Activated CD4-positive, alpha-beta T cell treated with anti-CD3 and anti-CD28 coated beads, Interleukin-2, amount 10 ng/mL, durations not matched to agents 7 days and 5 days (primary cell): ENCODE measurements at places on chromosomes 16 and 17.

GRCh38 chr17:4504188-4504587 lies 5.5 kb downstream of the SPNS2 start:
- peaks cover 50% of the 10 kb centered on the region for H3K4me1 ChIP-seq
- no peak overlapping the region for H3K4me3 ChIP-seq
- H3K36me3 ChIP-seq = no peaks in the 10 kb centered on the region
- H3K27ac ChIP-seq = peak overlapping the region; percentile 28
- peaks cover 31% of the 10 kb centered on the region for H3K27me3 ChIP-seq

DNA sequence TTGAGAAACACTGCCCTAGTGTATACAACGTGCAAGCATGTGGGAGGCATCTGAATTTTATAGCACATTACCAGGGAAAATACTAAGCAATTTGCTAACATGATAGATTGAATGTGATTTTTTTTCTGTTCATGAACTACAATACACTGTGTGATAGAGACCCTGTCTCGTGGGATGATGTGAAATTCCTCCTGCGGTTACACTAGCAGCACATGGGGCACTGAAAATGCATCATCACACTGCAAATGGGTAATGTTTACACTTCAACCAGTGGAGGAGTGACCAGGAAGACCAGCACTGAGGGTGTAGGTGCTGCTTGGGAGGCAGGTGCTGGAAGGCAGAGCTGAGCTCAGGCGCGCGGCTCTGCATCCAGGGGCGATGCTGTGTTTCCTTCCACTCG lies 28.8 kb downstream of the ORC6 start:
- no peaks in the 10 kb centered on the region for H3K36me3 ChIP-seq
- H3K27ac ChIP-seq = no peak overlapping the region
- DNase-seq = no peak
- H3K4me3 ChIP-seq = no peak overlapping the region

DNA sequence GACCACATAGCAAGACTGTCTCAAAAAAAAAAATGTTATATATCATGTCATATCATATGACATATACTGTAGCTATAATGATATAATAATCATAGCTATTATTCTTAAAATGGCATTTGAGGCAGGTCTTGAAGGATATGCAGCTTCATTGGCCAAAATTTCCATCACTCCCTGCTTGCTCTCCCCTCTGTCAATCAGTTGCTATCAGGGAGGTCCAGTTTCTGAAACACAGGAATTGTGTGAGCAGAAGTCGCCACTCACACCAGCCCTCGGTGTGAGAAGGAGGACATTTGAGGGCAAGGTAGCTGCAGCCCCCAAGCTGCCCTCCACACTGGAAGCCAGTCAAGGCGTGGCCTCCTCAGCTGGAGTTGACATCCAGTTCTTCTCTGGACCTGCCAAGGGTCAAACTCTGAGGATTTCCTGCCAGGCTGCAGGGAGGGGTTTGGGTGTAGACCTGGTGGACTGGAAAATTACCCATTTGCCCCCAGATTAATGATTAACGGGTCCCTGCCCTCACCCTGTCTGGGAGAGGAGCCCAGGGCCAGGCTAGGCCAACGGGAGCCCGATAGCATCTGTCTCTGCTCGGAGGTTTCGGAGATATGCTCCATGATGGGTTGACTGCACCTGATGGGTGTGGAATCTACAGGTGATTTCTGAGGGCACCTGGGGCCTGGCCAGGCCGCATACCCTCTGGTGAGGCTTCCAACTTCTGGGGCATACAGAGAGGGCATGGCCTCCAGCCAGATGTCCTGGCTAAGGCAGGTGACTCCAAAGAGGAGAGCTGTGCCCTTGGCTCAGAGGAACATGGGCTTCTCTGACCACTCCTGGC lies 18.8 kb downstream of the WNT9B start:
- H3K27me3 ChIP-seq = peaks cover 4% of the 10 kb centered on the region
- H3K27ac ChIP-seq = no peak overlapping the region
- H3K4me1 ChIP-seq = peaks cover 2% of the 10 kb centered on the region
- no peaks in the 10 kb centered on the region for H3K36me3 ChIP-seq
- H3K4me3 ChIP-seq = no peak overlapping the region
- no peak for DNase-seq

GRCh38 chr16:66569827-66570405 lies 3.7 kb downstream of the CMTM1 start:
- H3K4me1 ChIP-seq = peaks cover 5% of the 10 kb centered on the region
- H3K36me3 ChIP-seq = peaks cover 34% of the 10 kb centered on the region
- no peak overlapping the region for H3K4me3 ChIP-seq
- no peak overlapping the region for H3K27ac ChIP-seq
- no peaks in the 10 kb centered on the region for H3K27me3 ChIP-seq
- no peak for DNase-seq

- H3K36me3 ChIP-seq = peaks cover 11% of the 10 kb centered on the region
- no peaks in the 10 kb centered on the region for H3K4me1 ChIP-seq
- no peak overlapping the region for H3K27ac ChIP-seq
- no peak for DNase-seq
- no peak overlapping the region for H3K4me3 ChIP-seq
- no peaks in the 10 kb centered on the region for H3K27me3 ChIP-seq
Measured at GRCh38 chr17:2450016-2450650, 49.3 kb upstream of the MNT start.

DNA sequence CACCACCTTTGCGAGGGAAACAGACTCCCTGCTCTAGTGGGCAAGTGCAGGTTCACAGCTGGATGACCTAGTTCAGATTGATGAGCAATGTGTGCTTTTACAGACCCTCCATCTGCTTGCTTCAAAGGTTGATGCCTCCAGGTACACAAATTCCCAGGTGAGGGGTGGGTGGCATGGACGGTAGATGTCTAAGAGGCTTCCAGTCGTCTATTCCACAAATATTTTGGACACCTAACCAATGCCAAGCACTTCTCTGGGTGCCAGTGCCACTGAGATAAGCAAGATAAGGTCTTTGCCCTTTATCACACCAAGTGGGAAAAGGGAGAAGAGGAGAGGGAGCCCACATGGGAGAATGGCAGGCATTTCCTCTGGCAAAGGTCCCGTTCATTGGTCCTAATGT lies 316.6 kb upstream of the CDH5 start:
- DNase-seq = no peak
- H3K4me1 ChIP-seq = no peaks in the 10 kb centered on the region
- H3K4me3 ChIP-seq = no peak overlapping the region
- H3K27ac ChIP-seq = no peak overlapping the region
- H3K36me3 ChIP-seq = no peaks in the 10 kb centered on the region

- no peak overlapping the region for H3K27ac ChIP-seq
- no peak for DNase-seq
- peaks cover 58% of the 10 kb centered on the region for H3K27me3 ChIP-seq
Measured at GRCh38 chr16:85169333-85170065, 57.2 kb upstream of the CIBAR2 start.

- no peaks in the 10 kb centered on the region for H3K36me3 ChIP-seq
- DNase-seq = no peak
- no peaks in the 10 kb centered on the region for H3K4me1 ChIP-seq
- peaks cover 20% of the 10 kb centered on the region for H3K27me3 ChIP-seq
Measured at GRCh38 chr16:71526111-71526631, at the start of gene CHST4. CHST4 (plus strand) TSS chr16:71526426; CDS start chr16:71536678, 10,252 bp downstream.

GRCh38 chr16:4101421-4102219 lies 14.6 kb downstream of the ADCY9 start:
- H3K27me3 ChIP-seq = no peaks in the 10 kb centered on the region
- H3K4me3 ChIP-seq = no peak overlapping the region
- peak overlapping the region; percentile 9 for H3K27ac ChIP-seq
- H3K4me1 ChIP-seq = peaks cover 3% of the 10 kb centered on the region
- no peak for DNase-seq
- peaks cover 14% of the 10 kb centered on the region for H3K36me3 ChIP-seq

DNA sequence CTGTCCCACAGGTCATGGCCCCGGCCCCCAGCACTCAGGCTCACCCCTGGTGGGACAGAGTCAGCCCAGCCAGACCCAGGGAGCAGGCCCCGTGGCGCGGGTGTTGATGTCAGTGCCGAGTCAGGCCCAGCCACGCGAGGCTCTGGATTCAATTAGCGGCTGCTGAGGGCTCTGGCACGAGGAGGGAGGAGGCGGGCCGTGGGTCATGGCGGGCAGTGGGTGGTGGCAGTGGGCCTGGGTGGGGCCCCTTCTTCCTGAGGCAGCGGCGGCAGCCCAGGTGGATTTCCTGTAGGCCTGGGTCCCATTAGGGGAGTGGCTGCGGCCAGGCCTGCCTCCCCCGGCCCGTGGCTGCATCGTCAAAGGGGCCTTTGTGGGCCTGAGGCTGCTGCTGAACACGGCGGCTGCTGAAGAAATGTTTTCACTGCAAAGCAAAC lies 12.9 kb downstream of the VASN start:
- no peak overlapping the region for H3K27ac ChIP-seq
- H3K4me1 ChIP-seq = peaks cover 2% of the 10 kb centered on the region
- no peak overlapping the region for H3K4me3 ChIP-seq
- no peak for DNase-seq

DNA sequence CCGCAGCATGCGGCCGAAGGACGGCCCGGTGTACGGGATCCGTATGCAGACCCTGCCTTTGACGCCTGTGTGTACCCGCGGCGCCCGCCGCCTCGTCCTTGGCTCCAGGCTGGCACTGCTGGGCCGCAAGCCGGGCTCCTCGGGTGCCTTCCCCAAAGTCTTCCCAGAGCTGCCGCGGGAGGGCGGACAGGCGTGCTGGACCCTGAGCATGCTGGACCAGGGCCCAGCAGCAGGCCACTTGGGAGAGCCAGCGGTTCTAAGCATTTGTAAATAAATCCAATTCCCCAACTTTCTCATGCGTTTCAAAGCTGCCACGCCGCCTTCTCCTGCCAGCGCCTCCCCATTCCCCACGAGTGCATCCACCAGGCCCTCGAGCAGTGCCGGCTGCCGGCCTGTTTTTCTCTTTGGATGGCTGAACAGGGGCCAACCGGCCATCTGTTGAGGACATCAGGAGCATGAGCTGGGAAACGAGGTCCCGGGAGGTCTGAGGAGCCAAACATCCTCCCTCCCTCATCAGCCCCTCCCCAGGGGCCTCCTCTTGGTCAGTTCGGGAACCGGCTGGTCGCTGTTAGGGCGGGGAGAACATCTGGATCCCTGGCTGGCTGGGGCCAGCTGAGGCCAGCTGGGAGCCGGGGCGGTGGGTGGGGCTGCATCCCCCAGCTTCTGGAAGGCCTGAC lies 20.5 kb upstream of the PABPN1L start:
- no peaks in the 10 kb centered on the region for H3K36me3 ChIP-seq
- no peaks in the 10 kb centered on the region for H3K27me3 ChIP-seq
- no peak overlapping the region for H3K4me3 ChIP-seq

- no peak for DNase-seq
- no peaks in the 10 kb centered on the region for H3K4me1 ChIP-seq
- peaks cover 4% of the 10 kb centered on the region for H3K27me3 ChIP-seq
- no peak overlapping the region for H3K27ac ChIP-seq
- no peaks in the 10 kb centered on the region for H3K36me3 ChIP-seq
Measured at GRCh38 chr16:79430191-79430678, 170.3 kb downstream of the MAF start.

DNA sequence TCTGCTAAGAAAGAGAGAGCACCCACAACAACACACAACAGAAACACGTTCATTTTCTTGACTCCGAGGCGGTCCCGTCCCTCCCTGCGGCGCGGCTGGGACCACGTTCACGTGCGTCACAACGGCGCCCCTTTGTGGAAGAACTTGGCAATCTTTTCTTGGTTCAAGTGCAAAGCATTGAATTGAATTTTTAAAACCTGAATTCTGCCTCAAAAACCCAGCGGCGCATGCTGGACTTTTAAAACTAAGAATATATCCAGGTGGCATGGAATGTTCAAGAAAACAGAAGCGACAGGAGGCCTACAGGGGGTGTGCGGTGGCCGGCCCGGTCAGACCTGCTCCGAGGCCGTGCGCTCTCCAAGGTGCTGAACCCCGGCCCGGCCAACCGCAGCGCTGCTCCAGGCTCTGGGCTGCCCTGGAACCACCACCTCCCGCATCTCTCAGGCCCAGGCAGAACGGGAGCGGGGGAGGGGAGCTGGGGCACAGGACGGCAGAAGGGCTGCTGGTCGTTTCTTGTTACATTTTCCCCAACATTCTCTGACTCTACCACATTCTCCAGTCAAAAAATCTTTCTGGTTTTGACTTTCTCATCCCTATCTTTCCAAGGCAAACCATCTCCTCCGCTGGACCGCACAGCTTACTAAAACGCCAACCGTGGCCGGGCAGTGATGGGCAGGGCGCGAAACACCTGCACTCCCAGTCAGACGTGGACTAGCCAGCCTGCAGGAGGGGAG lies 3.4 kb upstream of the HEXD start:
- peaks cover 23% of the 10 kb centered on the region for H3K4me1 ChIP-seq
- H3K36me3 ChIP-seq = peaks cover 4% of the 10 kb centered on the region
- no peak overlapping the region for H3K27ac ChIP-seq
- DNase-seq = peak; percentile 85
- no peak overlapping the region for H3K4me3 ChIP-seq
